Foreskin keratinocyte (primary cell): ENCODE measurements at places on chromosomes 6 and 20. TPM values are rescaled to one million over a fixed set of nuclear protein-coding genes. Genes with fewer than 3 reads are reported as not detected.
A peak's percentile ranks its signal among the peaks of the same experiment; 100 is the strongest.

Gene SIRPD
- not detected in 2 replicates for total RNA-seq

DNA sequence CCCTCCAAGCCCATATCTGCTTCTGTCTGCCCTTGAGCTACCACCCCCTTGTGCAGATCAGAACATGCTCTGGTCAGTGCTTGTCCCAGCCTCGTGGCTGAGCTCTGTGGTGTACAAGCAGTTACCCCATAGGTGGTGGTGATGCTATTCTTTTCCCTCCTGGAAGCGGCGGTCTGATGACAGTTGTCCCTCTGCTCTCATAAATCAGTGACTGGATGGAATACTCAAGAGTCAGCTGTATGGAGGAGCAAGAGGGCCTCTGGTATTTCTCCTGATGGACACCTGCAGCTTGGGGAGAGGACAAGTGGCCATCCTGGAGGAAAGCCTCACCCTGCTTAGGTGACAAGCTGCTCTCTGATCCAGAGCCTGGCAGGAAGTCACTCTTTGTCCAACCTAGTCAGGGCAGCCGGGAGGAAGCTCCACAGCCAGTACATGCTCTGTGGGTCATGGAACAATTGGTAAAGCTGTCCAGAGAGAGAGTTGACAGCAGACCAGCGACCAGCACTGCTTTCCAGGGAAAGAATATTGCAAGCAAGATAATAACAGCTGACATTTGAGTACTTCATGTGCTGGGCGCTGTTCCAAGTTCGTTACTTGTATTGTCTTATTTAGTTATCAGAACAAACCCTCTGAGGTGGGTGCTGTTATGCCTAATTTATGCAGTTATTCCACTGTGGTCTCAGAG, 47.1 kb downstream of the SCAND1 start:
- DNase-seq, result no peak

DNA sequence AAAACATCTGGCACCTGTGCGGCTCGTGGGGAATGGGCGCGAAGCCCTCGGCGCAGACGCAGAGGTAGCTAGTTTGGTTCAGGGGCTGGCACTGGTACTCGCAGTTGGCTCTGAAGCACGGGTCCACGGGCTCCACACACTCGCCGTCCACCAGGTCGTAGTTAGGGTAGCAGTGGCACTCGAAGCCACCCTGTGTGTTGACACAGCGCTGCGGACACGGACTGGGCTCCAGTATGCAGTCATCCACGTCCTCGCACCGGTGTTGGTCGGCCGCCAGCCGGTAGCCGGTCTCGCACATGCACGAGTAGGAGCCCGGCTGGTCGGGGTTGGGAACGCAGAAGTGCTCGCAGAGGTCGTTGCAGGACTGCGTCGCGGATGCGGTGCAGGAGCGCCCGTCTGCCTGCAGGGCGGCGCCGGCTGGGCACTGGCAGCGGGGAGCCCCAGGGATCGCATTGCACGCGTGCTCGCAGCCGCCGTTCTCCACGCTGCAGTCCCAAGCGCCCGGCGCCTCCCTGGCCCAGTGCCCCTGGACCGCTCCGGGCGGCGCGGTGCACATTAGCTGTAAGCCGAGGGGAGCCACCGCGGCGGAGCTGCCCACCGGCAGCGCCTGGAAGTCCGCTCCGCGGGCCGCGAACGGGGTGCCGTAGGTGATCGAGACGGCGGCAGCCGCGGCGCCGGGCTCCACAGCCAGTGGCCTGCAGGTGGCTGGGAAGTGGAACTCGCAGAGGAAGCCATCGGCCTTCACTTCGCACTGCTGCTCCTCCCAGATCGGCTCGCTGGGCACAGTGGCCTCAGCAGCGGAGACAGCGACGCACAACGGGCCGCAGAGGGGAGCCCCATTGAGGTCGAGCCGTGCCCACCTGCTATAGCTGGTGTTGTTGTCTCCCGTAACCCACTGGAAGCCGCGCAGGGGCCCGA, 930 bp downstream of the THBD start:
- DNase-seq, result peak; percentile 57

DNA sequence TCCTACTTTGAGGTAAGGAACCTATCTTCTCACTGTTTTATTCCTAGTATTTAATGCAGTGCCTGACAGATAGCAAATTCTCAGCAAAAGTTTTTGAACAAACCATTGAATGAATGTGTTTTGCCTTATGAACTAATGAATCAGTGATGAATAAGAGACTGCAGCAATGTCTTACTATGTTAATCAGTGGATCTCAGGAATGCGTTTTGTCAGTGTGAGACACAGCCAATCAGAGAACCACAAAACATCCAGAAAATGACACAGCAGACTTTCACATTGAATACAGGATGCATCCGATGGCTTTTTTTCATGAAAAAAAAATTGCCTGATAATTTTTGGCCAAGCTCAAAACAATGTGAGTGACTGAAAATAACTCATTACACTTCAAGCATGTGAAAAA, 270.5 kb downstream of the BMP2 start:
- DNase-seq, result peak; percentile 23

GRCh38 chr20:19670829-19671228, 87.2 kb upstream of the RIN2 start:
- DNase-seq, result no peak
